Glutamatergic neuron (in vitro differentiated cells): ENCODE measurements at places on chromosomes 3 and 15. TPM values are rescaled to one million over a fixed set of nuclear protein-coding genes. Genes with fewer than 3 reads are reported as not detected.

FHIT gene
- total RNA-seq = 15.2 TPM

DNA sequence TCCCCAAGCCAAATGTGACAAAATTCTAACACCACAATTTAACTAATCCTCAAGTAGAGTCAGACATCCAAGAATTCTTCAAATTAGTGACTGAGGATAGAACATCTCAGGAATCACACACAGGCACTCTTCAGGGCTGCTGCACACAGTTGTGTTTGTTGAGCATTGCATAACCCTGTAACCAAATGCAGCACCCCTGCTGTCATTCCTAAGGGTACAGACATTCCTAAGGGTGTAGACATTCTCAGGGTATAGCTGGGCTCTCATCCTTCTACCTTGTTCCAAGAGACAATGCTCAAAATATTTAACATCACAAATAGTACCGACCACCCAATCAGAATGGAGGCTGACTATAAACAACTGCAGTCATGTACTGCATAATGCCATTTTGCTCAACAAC is 107.1 kb upstream of the UBE2E2 start:
- DNase-seq = no peak
- no peaks in the 10 kb centered on the region for H3K27me3 ChIP-seq
- H3K27ac ChIP-seq = no peak overlapping the region
- H3K36me3 ChIP-seq = no peaks in the 10 kb centered on the region

RAP2B gene
- 24.5 TPM for total RNA-seq

TGM5 gene
- total RNA-seq = not detected

DNA sequence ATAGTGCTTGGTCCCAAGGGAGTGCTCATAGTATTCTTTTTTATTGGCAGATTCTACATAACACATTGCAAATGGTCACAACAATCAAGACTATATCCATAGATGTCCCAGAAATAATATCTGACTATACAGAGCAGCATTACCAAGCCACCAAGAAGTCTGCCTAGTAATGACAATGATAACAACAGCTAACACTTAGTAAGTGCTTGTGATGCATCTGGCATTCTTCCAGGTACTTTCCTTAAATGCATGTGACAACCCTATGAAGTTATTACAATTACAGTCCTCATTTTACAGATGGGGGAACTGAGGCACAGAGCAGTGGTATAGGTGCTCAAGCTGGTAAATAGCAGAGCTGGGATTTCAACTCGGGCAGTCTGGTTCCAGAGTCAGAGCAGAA is 49.6 kb upstream of the ICE2 start:
- H3K4me1 ChIP-seq = peaks cover 15% of the 10 kb centered on the region
- H3K36me3 ChIP-seq = no peaks in the 10 kb centered on the region
- no peak overlapping the region for H3K27ac ChIP-seq

ZMYND10 gene
- total RNA-seq = 1.3 TPM

LYZL4 gene
- not detected for total RNA-seq

DNA sequence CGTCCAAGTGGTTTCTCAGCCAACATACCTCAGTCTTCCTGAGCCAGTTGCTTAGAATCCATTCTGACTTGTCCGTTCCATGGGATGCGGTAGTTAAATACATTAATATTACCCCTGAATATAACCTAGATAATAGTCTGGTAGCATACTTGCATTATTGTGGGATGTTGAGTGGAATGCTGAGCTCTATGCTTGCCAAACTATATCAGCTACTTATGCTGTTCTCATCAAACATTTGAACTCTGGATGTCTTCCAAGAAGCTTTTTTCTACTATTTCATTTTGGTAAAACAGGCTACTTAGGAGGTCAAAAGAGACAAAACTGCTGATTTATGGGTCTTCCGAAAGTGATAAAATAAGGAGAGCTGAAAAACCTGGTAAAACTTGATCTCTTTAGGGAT is 429.5 kb downstream of the NAALADL2 start:
- H3K4me1 ChIP-seq = peaks cover 6% of the 10 kb centered on the region
- H3K27me3 ChIP-seq = no peaks in the 10 kb centered on the region
- H3K4me3 ChIP-seq = no peak overlapping the region
- no peak overlapping the region for H3K27ac ChIP-seq

FBXL2 gene
- 21.4 TPM for total RNA-seq

GRCh38 chr3:104887069-104887468 is 479.6 kb upstream of the ALCAM start:
- no peak overlapping the region for H3K27ac ChIP-seq
- no peak overlapping the region for H3K4me3 ChIP-seq
- DNase-seq = no peak
